CD4-positive, alpha-beta T cell (primary cell): ENCODE measurements at places on chromosomes 7 and 10. TPM values are rescaled to one million over a fixed set of nuclear protein-coding genes. Genes with fewer than 3 reads are reported as not detected.

The STOX1 gene
- 0.41 TPM for total RNA-seq

The PIK3CG gene
- 20.8 TPM for total RNA-seq

The AGR2 gene
- not detected for total RNA-seq

The STEAP2 gene
- not detected for total RNA-seq

The ENKUR gene
- total RNA-seq, result not detected

The TMEM140 gene
- 27.7 TPM for total RNA-seq

The SEMA3D gene
- total RNA-seq, result not detected

The UPK3B gene
- total RNA-seq, result 2.6 TPM

GRCh38 chr7:23490357-23491135 is 20.3 kb upstream of the IGF2BP3 start:
- no peak overlapping the region for H3K27ac ChIP-seq
- no peaks in the 10 kb centered on the region for H3K36me3 ChIP-seq
- H3K4me1 ChIP-seq, result peaks cover 14% of the 10 kb centered on the region

DNA sequence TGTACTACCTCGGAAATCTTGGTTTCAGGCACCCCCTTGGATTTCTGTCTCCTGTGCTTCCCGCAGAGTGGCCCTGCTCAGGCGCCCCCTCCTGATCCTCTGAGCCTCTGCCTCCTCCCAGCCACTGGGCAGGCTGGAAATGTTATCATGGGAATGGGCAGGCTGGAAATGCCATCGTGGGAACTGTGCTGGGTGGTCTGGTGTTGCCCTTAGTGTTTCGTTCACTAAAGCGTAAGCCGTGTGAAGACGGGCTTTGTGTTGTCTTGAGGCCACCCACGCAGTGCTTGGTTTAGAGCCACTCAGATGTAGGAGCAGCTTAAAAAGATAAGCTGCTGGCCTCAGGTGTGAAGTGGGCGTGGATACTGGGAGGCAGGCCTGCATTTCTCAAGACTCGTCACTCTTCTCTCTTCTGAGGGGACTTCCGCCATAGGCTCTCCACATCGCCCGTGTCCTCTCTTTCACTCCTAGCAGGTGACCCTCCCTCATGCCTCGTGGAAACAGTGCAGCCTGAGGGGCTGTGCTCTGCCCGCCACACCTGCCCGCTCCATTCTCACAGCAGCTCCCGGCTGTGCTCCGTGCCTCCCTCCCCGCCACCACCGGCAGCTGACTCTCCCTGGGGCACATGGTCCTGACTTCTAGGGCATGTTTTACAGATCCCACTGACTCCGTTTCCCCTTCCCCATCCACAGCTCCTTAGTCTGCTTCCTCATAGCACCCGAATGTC is 28.5 kb downstream of the PPP2R2D start:
- H3K36me3 ChIP-seq, result peaks cover 7% of the 10 kb centered on the region

DNA sequence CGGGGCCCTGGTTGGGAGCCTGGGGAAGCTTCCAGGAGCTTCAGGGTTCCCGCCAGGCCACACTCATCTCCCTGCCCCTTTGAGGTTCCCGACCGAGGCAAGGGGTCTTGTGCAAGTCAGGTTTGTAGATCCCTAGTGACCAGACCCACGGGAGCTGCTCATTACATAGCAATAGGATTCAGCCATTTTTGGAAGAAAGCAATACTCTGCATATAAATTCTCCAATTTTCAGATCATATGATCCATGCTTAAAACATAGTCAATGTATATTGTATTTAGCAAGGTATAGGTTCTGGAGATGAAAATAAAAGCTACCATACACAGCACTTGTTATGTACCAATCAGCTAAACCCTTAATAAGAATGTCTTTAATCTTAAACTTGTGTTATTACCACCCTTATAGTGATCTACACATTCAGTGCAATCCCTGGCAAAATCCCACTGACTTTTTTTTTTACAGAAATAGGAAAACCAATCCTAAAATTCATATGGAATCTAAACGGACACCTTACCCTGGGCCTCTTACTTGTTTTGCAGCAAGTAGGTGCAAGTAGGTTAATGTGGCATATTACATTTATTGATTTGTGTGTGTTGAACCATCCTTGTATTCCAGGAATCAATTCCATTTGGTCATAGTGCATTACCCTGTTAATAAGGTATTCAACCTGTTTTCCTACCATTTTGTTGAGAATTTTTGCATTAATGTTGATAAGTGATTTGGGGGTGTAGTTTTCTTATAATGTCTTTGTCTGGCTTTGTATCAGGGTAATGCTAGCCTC is 13.8 kb upstream of the FKBP9 start:
- no peak for DNase-seq
- peaks cover 3% of the 10 kb centered on the region for H3K27me3 ChIP-seq
- no peak overlapping the region for H3K27ac ChIP-seq
- peak overlapping the region; percentile 26 for H3K4me3 ChIP-seq
- H3K4me1 ChIP-seq, result peaks cover 11% of the 10 kb centered on the region

DNA sequence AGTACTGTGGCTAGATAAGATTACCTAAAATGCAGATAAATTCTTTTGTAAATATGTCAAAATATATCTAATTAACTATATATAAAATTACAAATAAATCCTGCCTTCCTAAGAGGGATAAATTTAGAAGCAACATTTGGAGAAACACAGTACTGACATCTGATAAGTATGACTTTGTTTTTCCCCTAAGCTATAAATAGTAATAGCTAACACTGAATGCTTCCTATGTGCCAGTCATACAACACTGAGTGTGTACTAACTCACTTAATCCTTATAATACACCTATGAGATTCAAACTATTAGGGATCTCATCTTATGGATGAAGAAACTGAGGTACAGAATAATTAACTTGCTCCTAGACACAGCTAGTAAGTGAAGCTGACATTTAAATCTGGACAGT is 733.4 kb downstream of the MAGI2 start:
- no peaks in the 10 kb centered on the region for H3K4me1 ChIP-seq
- no peaks in the 10 kb centered on the region for H3K36me3 ChIP-seq
- H3K27me3 ChIP-seq, result no peaks in the 10 kb centered on the region
- no peak overlapping the region for H3K4me3 ChIP-seq

DNA sequence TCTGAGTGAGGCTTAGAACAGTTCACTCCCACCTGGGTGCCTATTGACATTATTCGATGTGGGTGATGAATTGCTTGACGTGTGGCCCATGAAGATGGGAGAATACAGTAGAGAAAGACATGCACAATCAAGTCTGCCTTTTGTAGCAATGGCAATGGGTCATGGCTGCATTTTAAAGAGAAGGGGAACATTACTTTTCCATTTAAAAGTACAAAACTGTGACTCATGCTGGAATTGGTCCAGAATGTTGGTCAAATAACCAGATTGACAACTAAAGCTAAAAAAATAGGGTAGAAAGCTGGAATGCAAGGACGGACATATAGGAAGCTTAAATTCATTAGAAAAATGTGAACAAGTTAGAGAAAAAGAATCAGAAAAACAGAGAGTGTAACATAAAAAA is 104.1 kb upstream of the SLC25A13 start:
- no peak overlapping the region for H3K27ac ChIP-seq
- peaks cover 4% of the 10 kb centered on the region for H3K4me1 ChIP-seq
- no peak for DNase-seq
- H3K4me3 ChIP-seq, result no peak overlapping the region
- no peaks in the 10 kb centered on the region for H3K36me3 ChIP-seq
- H3K27me3 ChIP-seq, result peaks cover 3% of the 10 kb centered on the region

DNA sequence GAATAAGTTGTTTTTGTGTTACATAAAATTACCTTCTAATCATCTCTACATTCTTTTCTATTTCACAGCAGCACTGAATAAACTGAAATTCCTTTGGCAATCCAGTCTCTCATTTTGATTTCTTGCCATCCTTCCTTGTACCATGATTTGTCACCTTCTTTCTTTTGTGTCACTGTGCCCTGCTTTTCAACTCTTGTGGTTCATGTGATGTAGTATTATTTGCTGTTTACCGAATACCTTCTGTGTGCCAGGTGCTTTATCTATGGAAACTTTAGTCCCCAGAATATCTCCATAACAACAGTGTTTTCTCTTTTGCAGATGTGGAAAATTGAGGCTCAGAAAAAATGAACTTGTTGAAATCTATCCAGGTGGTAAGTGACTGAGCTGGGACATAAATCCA is 220.3 kb downstream of the STK31 start:
- H3K27me3 ChIP-seq, result no peaks in the 10 kb centered on the region

GRCh38 chr10:110456523-110457091 is 41.1 kb upstream of the DUSP5 start:
- H3K4me1 ChIP-seq, result peaks cover 60% of the 10 kb centered on the region
- H3K27ac ChIP-seq, result no peak overlapping the region
- H3K27me3 ChIP-seq, result no peaks in the 10 kb centered on the region
- no peaks in the 10 kb centered on the region for H3K36me3 ChIP-seq
- H3K4me3 ChIP-seq, result no peak overlapping the region

GRCh38 chr7:99314504-99314903 is 11.2 kb upstream of the ARPC1A start:
- no peaks in the 10 kb centered on the region for H3K36me3 ChIP-seq
- no peak for DNase-seq
- no peaks in the 10 kb centered on the region for H3K27me3 ChIP-seq
- H3K27ac ChIP-seq, result no peak overlapping the region
- H3K4me1 ChIP-seq, result peaks cover 9% of the 10 kb centered on the region
- no peak overlapping the region for H3K4me3 ChIP-seq

GRCh38 chr10:109475711-109476421 is 447.4 kb downstream of the XPNPEP1 start:
- DNase-seq, result no peak
- no peaks in the 10 kb centered on the region for H3K27me3 ChIP-seq
- H3K4me1 ChIP-seq, result no peaks in the 10 kb centered on the region
- no peak overlapping the region for H3K27ac ChIP-seq
- no peak overlapping the region for H3K4me3 ChIP-seq
- H3K36me3 ChIP-seq, result no peaks in the 10 kb centered on the region

DNA sequence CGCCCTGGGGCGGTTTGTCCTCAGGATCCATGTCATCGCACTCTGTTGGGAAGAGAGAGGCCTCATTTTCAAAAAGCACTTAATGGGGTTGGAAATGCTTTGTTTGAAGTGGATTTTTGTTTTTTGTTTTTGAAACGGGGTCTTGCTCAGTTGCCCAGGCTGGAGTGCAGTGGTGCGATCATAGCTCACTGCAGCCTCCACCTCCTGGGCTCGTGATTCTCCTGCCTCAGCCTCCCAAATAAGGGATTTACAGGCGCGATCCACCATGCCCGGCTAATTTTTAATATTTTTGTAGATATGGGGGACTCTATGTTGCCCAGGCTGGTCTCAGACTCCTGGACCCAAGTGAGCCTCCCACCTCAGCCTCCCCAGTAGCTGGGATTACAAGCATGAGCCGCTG is 735 bp downstream of the FKBP6 start:
- no peak for DNase-seq
- H3K36me3 ChIP-seq, result no peaks in the 10 kb centered on the region
- H3K27ac ChIP-seq, result no peak overlapping the region
- H3K27me3 ChIP-seq, result no peaks in the 10 kb centered on the region
